Neural progenitor cell (in vitro differentiated cells): ENCODE measurements at places on chromosomes 5 and 9. TPM values are rescaled to one million over a fixed set of nuclear protein-coding genes. Genes with fewer than 3 reads are reported as not detected.

- no peak for DNase-seq
Measured at GRCh38 chr9:132651259-132651658, 18.5 kb downstream of the DDX31 start.

Gene DMRT3
- 0.41 and 0.90 TPM in 2 replicates for total RNA-seq

- no peak for DNase-seq
Measured at GRCh38 chr9:132628746-132629145, 41.0 kb downstream of the DDX31 start.

Gene PCDHGA8
- 2.3 and 3.3 TPM in 2 replicates for total RNA-seq

DNA sequence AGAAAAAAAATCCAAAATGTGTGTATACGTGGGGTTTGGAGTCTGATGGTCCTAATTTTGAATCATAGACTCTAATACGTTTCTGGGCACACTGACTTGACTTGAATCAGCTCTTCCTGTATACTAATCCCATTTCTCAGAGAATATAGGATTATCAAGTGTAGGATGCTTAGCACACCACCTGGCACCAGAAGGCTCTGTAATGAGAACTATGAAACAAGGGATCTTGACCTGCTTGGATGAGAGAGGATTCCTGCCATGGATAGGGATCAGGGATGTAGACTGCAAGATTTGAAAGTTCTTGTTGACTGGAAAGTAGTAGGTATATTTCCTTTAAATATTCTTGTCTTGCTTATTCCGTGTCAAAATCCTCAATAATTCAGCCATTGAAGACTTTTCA lies 7.8 kb downstream of the HSPA4 start:
- DNase-seq, result no peak

- no peak for DNase-seq
Measured at GRCh38 chr5:91787718-91788117, 404.6 kb upstream of the ARRDC3 start.

Gene OR13C5
- total RNA-seq, result 0.25 TPM in 1 of 2 replicates, not detected in the other

Gene IFNA10
- not detected in 2 replicates for total RNA-seq

GRCh38 chr5:42057254-42057690 lies 132.2 kb downstream of the FBXO4 start:
- peak; percentile 71 for DNase-seq

DNA sequence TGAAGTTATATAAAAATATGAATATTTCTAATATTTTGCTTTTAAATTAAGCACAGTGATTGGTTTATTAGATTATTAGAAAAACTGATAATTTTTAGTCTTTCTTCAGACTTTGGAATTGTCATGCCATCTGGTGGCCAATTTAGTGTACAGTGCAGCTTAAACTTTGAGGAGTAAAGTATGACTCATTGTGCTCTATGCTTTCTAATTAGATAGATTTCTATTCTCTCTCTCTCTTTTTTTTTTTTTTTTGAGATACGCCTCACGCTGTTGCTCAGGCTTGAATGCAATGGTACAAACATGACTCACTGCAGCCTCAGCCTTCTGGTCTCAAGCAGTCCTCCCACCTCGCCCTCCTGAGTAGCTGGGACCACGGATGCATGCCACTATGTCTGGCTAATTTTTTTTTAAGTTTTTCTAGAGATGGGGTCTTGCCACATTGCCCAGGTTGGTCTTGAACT lies 42.1 kb upstream of the GPR21 start:
- DNase-seq, result peak; percentile 5

DNA sequence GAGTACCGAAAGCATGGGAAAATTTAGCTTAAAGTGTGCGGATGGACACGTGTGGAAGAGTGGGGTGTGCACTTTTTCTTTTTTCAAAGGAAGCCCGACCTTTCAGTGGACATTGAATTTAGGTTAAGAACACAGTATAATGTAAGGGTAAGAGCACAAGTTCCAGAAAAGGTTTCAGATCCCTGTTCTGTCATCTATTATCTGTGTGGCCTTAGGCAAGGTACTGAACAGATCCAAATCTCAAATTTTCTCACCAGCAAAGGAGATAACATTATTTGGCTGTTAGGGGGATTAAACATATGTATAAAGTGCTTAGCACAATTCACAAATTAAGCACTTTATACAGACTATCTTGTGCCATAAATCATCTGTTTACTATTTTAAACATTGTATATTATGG lies 441.0 kb downstream of the SPOCK1 start:
- DNase-seq, result no peak

- no peak for DNase-seq
Measured at GRCh38 chr5:135231289-135231688, 167.7 kb downstream of the MACROH2A1 start.

DNA sequence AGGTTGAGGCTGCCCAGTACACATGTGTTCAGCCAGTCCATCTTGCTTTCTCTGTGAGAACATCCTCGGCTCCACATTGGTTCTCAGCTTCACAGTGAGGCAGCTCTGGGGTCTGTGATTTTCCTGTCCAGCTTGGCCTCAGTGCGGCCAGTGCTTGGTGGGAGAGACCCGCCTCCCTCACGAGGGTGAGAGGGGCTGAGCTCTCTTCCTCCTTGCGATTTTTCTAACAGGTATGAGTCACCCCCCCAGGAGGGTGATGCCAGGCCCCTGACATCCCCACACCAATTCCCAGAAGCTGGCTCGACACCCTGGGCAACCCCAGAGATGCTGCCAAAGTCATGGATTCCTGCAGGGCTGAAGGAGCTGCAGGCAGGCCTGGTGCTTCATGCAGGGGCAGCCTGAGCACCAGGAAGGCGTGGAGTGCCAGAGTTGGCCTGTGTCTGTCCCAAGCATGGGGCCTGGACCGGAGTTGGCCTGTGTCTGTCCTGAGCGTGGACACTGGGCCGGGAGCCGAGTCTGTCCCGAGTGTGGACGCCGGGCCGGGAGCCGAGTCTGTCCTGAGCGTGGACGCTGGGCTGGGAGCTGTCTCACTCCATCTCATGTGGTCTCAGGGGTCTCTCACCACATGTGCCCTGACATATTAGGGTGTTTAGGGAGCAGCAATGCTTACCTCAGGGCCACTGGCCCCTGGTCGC lies 408.6 kb upstream of the IRX4 start:
- DNase-seq, result no peak

DNA sequence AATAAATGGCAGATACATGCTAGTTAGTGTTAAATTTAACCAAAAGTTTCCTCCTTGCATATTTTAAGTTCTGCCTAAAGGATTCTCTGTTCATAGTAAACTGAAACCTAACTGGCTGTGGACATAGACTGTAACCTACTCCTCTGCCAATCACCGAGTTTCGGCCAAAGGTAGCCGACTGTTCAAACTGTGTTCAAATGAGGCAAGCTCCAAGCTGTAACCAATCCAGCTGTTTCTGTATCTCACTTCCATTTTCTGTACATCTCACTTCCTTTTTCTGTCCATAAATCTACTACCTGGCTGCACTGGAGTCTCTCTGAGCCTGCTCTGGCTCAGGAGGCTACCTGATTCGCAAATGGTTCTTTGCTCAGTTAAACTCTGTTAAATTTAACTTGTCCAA lies 44.1 kb downstream of the KCNV2 start:
- no peak for DNase-seq

DNA sequence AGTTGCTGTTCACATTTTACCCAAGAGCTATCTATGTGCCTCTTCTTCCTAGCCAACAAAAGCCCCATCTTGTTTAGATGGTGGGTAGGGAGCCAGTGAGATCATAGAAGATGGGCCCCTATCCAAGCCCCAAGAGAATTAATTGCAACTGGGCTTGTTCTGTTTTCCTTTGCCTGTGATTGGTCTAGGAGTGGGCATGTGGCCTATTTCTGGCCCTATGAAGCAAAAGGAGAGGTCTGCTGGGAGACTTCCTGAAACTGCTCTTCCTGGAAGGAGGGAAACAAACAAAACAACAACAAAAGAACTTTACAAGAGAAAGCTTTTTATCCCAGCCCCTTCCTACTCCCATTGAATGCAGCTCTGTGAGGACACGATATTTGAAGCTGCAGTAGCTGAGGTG lies 32.5 kb upstream of the ALDOB start:
- no peak for DNase-seq

- no peak for DNase-seq
Measured at GRCh38 chr5:9160747-9161146, 385.1 kb downstream of the SEMA5A start.

DNA sequence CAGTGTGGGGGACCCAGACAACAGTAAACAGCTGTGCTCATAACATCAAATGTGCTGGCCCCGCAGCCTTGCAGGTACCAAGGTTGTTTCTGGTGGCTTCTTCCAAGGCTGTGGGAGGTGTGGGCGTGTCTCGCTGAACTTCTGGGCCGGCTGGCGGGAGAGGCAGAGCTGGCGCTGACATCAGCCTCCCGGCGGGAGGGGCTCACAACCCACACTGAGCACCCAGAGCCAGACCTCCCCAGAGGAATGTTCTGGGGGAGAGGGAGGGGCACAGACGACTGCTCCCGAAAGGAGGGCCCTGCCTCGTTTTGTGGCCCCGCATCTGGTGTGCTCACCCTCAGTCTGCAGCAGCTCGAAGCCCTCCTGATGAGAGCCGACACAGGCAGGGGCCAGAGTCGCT lies 6.9 kb upstream of the SLC12A7 start:
- no peak for DNase-seq

DNA sequence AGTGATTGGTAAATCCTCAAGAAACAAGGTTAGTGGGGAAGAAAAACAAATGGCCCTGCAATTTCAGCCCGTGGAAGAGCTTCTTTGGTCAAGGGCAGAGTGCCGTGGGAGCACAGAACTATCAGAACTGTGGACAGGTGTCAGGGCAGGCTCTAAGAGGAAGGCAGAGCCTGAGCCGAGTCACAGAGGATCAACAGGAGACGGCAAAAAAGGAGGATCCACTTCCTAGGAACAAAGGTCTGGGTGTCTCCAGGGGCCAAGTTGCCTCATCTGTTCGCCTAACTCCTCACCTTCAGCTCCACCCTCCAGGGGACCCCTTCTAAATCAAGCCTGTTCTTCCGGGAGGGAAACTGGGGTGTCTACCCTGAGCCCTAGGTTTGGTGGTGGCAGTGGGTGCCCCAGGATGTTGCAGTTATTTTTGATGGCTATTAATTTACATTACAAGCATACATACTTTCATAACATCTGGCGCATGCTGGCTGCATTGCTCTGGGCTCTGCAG lies 88.0 kb downstream of the FEM1C start:
- peak; percentile 19 for DNase-seq

DNA sequence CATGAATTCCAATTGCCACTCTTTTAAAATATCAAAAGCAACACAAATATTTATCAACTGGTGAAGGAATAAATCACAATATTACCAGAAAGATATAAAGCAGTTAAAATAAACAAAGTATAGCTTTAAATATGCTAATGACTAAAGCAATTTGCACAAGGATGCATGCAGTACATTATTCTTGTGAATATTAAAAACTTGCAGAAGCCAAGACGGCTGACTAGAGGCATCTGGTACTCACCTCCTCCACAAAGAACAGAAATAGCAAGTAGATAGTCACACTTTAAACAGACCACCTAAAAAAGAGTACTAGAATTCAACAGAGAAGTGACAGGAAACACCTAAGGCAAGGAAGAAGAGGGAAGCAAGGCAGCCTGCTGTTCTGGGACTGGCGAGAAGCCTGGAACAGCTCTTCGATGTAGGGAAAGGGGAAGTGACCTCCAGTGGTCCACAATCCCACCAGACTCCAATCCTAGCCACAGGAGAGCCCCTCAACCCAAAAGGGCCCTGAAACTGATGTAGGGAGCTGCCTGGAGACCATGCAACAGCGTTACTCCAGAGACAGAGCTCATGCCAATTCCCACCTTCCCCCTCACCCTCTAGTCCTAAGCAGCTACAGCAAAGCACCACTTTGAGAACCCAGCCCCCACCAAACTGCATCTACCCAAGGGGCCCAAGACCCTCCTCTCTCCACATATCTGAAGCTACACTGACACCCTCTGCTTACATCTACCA lies 86.3 kb downstream of the LPAR1 start:
- no peak for DNase-seq

GRCh38 chr9:105887679-105888078 lies 193.3 kb downstream of the TMEM38B start:
- DNase-seq, result no peak

- no peak for DNase-seq
Measured at GRCh38 chr5:159178978-159179377, 30.4 kb downstream of the RNF145 start.

Gene CDH9
- 2.4 and 2.8 TPM in 2 replicates for total RNA-seq

DNA sequence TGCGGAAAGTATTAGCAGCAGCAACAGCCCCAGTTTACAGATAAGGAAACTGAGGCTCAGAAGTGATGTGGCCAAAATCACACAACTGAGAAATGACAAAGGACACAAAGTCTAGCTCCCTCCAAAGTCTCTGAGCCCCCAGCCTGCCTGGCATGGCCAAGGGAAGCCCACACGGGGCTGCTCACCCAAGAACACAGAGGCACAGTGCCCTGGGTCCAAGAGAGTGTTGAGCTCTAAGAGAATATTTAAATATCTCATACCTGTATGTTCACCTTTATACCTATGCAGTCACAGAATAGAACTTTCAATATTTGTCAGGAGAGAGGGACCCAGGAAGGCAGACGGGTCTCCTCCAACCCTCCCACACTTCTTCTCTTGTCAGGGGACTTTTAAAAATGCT lies 16.6 kb downstream of the VAV2 start:
- DNase-seq, result no peak

DNA sequence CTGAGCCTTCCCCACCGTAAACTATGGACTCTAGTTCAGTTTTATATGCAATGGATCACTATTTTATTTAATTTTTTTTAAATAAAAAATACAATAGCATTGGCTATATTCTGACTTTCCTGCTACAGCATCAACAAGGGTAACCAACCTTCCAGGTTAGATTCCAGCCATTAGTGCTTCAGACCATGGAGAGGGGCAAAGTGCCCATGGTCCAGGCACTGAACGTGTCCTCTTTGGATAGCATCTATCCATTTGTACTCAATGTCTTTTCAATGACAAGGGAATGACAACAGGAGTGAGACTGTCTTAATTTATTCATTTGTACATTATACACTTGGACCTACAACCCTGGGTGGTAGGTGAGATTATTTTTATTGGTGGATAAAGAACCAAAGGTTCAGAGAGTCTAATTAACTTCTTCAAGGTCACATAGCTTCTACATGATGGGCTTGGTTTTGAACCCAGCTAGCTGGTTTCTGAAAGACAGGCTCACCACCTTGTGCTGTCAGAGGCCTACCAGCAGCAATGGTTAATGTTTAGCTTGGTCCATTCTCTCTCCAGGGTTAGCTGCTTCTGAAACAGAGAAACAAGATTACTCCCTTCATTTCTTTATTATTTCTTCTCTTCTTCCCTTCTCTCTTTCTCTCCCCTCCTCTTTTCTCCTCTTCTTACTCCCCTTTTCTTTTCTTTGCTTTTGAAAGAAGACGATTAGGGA lies 11.5 kb downstream of the TMEM171 start:
- no peak for DNase-seq

GRCh38 chr9:29208670-29209069 lies 1635.4 kb upstream of the C9orf72 start:
- no peak for DNase-seq

GRCh38 chr5:68318955-68319705 lies 103.6 kb downstream of the PIK3R1 start:
- no peak for DNase-seq
